MM.1S (cell line): ENCODE measurements at places on chromosomes 16 and 17.

DNA sequence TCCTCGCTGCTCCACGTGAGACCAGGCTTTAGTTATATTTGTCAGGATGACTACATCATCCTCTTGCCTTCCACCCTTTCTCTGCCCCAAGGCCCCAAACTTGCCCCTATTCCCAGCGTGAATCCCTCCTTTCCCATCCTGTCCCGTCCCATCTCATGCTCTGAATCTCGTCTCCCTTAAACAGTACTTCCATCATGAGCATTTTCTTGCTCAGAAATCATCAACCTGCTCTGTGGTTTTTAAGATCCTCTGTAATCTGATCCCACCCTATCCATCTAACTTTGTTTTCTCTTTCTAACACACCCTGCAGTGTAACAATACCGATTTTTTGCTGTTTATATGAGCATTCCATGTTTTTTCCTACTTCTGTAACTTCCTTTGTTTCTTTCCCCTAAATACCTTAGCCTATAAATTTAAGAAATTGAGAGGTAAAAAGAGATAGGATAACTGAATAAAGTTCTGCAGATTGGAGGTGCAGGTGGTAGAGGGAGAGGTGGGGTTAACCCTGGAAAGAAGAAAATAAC is 39.7 kb downstream of the MRTFB start:
- no peak for DNase-seq

DNA sequence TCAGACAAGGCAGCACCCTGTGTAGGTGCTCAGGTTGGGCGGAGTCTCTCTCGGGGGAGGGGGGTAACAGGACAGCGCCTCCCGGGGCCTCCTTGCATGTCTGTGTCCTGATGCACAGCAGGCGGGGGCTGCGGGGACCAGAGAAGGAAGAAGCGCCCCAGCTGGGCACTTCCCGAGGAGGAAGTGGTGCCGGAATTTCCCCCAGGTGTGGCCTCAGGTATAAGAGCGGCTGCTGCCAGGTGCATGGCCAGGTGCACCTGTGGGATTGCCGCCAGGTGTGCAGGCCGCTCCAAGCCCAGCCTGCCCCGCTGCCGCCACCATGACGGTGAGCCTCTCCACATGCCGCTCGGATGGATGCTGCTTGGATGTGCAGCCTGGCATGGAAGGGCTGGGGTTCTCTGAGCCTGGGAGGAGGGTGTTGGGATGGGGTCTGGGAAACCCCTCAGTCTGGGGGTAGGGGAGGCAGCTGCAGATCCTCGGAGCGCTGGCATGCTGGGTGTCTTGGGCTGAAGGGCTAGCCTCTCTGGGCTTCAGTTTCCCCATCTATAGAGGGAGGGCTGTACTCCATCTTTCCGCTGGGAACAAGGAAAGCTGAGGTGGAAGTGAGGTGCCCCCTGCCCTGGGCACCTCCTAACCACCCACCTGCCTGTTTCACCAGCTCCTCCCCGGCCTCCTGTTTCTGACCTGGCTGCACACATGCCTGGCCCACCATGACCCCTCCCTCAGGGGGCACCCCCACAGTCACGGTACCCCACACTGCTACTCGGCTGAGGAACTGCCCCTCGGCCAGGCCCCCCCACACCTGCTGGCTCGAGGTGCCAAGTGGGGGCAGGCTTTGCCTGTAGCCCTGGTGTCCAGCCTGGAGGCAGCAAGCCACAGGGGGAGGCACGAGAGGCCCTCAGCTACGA is at the start of gene IL17C:
Gene IL17C (plus strand): TSS at position 250 of the 908 bp plus-strand sequence. CDS start 70 bp downstream, at position 320.
- peak; percentile 72 for DNase-seq

DNA sequence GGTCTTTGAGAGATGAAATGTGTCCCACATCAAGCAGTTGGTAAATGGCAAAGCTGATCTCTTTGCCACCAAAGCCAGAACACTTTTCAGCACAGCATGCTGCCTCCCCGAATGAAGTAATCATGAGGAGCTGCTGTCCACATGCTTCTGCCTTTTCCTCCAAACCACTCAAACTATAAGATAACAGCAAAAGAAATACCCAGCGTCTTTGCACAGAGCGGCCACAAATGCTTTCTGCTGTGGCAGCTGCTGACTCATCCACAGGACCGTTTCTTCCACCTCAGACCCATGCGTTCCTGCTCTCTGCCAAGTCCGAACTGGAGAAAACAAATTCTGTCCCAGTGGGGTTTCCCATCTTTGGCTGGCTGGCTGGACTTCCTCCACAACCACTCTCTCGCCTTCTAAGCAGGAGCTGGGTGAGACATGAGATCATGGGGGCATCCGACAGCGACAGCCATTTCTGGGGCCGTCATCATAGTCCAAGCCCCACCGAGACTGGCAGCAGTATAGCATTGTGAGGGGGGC is 27.1 kb downstream of the TBC1D3B start:
- no peak for DNase-seq

GRCh38 chr16:69717066-69717465 is 9.3 kb downstream of the NQO1 start:
- DNase-seq, result no peak

- DNase-seq, result no peak
These were observed 44.8 kb upstream of the NOG start for GRCh38 chr17:56548661-56549060.

GRCh38 chr17:48012151-48012520 is 25.5 kb downstream of the COPZ2 start:
- DNase-seq, result peak; percentile 85

- no peak for DNase-seq
These were observed 109.6 kb downstream of the CNTNAP4 start for GRCh38 chr16:76386784-76387183.

- no peak for DNase-seq
These were observed 7.7 kb downstream of the TNS4 start for GRCh38 chr17:40493697-40494096.

DNA sequence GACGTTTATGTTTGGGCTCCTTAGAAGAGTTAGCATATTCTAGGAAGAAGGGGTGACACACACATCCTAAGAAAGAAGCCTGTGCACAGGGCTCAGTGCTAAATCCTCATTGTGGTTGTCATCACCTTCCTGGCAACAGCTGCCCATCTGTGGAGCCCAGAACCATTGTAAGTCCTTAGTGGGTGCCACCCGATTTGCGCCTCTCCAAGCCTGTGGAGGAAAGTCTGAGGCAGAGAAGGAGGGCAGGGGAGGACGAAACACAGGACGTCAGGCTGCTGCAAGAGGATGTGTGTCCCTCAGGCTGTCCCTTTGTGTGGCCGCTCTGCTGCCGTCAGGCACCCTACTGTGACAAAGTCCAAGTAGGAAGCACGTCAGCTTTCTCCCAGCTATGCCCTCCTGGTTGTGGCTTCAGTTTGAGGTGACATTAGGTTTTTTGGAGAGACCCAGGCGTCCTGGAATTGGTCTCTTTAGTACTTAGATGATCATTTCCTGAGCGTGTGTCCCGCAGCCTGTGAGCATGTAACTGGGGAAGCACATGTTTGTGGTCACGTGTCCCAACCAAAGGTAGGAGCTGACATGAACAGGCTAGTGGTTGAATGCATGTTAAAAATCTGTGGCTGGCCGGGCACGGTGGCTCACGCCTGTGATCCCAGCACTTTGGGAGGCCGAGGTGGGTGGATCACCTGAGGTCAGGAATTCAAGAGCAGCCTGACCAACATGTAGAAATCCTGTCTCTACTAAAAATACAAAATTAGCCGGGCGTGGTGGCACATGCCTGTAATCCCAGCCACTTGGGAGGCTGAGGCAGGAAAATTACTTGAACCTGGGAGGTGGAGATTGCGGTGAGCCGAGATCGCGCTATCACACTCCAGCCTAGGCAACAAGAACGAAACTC is 10.7 kb downstream of the CLUAP1 start:
- DNase-seq, result no peak

DNA sequence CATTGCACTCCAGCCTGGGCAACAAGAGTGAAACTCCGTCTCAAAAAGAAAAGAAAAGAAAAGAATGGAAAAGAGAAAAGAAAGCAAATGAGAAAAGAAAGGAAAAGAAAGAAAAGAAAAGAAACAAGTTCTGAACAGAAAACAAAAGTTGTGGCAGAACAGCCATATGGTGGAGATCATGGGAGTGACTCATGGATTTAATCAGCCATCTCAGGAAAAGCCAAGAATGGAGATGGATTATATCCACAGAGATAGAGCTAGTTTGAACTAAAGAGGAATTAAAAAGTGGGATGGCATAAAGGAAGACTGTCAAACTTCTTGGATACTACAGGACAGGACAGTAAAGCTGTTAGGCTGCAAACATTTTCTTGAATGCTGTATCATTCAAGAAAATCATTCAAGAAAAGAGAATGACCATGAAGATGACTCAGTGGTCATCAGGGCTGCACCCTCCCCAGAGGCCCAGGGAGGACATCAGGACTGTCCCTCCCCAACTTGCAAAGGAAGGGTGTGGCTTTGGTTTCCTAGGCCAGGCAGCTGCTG is 120.6 kb downstream of the USP22 start:
- DNase-seq, result no peak

GRCh38 chr17:35660902-35661301 is 70.5 kb upstream of the RASL10B start:
- no peak for DNase-seq

- peak; percentile 82 for DNase-seq
These were observed 11.2 kb downstream of the GALK1 start for GRCh38 chr17:75753514-75754377.

GRCh38 chr16:14289692-14290340 is 218.7 kb downstream of the MRTFB start:
- DNase-seq, result peak; percentile 46

- DNase-seq, result peak; percentile 67
These were observed 2.9 kb downstream of the PHOSPHO1 start for GRCh38 chr17:49227436-49228261.

DNA sequence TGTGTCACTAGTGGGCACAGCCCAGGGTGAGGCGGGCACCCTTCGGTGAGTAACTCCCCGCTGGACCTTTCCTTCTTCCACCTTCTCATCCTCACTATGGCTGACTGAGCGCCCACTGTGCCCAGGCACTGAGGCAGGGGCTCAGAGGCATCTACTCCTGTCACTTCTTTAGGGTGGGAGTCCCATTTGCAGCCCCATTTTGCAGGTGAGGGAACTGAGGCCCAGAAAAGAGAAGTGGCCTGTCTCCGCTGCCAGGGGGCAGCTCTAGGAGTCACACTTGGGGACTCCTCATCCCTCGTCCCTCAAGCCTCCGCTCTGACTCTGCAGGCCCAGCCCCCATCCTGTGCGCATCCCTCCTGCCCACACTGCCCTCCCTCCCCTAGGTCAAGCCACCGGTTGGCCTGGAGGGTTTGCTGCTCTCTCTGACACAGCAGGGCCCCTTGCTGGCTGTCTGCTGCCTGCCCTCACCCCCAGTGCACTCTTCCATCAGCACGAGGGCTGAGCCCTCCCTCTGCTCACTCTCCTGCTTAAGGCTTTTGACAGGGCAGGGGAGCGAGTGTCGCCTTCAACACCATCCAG is 62.4 kb downstream of the CNGB1 start:
- no peak for DNase-seq

DNA sequence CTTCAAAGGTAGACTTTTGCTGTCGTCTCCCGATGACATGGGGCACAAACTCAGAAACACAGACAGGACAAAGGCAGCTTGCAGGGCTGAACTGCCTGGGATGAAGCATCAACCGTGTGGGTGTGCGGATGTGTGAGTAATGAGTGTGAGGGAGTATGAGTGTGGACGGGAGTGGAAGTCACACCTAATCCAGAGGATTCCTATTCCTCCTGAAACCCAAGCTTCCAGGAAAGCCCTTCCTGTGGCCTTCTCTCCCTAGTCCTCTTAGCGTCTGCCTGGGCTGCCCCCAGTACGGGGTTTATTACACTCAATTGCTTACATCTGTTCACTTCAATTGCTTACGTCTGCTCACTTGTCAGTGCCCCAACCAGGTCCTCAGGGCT is 2.3 kb upstream of the IL4R start:
- DNase-seq, result no peak

DNA sequence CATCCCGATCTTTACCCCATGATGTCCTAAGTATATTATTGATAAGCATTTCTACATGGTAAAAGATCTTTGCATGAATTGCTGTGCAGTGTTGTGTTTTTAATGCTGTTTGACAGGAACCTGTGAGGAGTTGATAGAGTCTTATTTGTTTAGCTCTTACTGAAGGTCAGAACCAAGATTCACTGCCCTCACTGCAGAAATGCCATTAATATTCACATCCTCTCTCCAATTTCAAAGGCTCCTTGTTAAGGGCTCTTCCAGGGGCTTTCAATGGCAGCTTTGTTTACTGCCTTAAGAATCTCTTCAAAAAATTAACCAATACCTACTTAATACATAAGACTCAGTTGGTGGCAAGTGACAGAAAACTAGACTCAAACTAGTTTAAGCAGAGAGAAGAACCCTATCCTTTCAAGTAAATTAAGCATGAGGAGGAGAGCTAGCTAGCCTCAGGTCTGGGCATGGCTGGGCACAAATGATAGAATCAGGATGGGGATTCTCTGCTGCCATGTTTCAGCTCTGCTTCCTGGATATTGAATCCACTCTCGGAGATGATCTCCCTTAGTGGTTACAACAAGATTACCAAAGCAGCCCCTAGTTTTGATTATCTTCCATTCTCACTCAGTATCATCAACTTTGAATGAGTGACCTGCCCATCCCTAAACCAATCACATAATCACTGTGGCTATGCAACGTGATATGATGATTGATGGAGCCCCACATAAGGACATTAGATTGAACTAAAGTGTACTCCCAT is 311.8 kb downstream of the CDH11 start:
- no peak for DNase-seq

- no peak for DNase-seq
These were observed 13.8 kb downstream of the COPRS start for GRCh38 chr17:31845291-31845690.

DNA sequence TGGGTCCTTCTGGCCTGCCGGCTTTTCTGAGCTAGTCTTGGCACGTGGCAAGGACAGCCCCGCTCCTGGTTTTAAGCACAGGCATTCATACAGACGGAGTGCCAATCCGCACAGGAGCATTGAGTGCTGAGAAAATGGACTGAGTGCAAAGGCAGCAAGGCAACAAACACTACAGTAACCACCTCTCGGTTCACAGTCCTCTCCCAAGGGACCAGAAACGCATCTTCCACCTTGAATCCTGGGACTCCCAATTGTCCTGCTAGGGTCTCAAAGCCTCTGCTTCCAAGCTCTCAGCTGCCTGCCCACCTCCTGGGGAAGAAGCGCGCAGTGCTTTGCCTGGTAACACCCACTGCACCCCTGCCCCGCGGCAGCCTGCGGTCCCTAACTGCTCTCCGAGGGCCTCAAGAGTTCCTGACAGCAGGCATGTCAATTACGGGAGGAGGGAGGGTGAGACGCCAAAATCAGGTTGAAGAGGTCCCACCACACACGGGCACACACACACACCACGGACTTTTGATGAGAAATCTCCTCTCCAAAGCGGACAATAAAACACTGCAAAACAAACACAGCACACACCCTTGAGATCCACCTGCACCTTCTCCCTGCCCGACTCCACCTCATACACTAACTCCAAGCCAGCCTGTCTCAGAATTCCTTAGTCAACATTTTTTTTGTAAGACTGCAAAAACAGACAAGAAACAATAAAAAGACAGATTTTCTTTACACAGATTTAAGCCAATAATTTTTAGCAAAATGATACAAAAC is 15.0 kb downstream of the SLC16A3 start:
- DNase-seq, result no peak

GRCh38 chr17:81514739-81515529 is 2.3 kb upstream of the ACTG1 start:
- DNase-seq, result peak; percentile 55

- DNase-seq, result no peak
These were observed 75.7 kb downstream of the NXN start for GRCh38 chr17:903691-904481.
